Activated CD4-positive, CD25-positive, alpha-beta regulatory T cell treated with anti-CD3 and anti-CD28 coated beads, Interleukin-2, amount 50 U/mL, for 24 hours (primary cell): ENCODE measurements at places on chromosomes 4 and X.

- no peak for ATAC-seq
These were observed 107.0 kb downstream of the CPZ start for GRCh38 chr4:8699479-8700145.

DNA sequence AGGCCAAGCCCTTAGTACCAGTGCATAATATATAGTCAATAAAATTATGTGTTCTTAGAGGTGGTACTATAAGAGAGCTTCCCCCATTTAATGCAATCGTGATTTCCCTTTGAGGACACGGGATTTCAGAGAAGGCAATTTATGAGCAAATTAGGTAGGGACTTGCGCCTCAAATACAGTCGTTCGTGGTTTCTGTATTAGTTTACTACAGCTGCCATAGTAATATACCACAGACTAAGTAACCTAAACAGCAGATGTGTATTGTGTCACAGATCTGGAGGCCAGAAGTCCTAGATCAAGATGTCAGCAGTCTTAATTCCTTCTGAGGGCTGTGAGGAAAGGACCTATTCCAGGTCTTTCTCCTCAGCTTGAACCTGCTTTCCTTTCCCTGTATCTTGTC is 1.5 kb upstream of the PUDP start:
- ATAC-seq = no peak

- no peak for ATAC-seq
These were observed 4.0 kb downstream of the CDKN2AIP start for GRCh38 chr4:183448436-183448835.

DNA sequence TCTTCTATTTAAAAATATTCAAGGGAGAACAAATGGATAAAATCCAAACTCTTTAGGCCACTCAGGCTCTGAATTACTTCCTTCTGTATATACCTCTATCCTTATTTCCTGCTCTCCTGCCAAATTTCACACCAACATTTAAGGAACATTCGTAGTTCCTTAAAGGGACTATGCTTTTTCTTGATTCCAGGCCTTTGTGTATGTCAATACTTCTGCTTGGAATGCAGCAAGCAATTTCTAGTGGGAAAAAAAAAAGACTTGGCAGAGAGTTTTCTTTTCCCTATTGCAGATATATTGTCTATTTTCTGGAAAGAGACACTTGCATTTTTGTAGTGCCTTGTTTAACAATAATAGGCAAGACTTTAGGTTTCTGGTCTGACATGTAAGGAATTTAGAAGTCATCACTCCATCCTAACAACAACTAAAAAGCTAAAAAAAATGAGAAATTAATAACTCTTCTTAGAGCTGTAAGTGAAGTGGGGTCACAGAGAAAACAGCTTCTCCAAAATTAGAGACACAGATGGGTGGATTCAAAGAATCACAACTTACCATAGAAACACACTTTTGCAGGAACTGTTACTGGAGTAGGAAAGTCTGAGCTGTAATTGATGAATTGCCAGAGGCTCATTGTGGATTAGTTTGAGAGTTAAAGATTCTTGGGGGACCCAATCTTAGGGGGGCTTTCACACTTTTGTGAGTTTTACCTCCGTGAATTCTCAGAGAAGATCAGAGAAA is 2.1 kb upstream of the ADH5 start:
- no peak for ATAC-seq

GRCh38 chrX:49704691-49705404 is 9.1 kb upstream of the PAGE1 start:
- ATAC-seq = no peak

- no peak for ATAC-seq
These were observed 976.2 kb downstream of the RAB28 start for GRCh38 chr4:12507868-12508481.

GRCh38 chr4:169220854-169221411 is 49.8 kb downstream of the SH3RF1 start:
- ATAC-seq = no peak

GRCh38 chr4:94959307-94959706 is 201.6 kb downstream of the BMPR1B start:
- ATAC-seq = no peak

DNA sequence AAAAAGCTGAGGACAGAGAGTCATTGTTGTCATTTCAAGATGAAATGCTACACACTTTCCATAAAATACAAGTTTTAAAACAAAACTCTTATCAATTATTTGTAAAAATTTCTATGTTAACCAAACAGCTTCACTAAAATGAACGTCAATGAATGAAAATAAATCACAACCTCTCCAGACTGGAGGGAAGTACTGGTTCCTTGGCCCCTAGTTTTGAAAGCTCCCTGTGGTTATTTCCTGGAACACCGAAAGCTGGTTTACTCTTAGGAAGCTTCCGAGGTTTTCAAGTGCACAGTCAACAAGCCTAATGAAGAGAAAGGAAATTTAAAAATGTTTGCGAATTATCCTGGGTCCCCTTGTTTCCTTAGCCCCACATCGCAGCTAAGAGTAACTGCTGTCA is 191.1 kb upstream of the TTC29 start:
- ATAC-seq = no peak

DNA sequence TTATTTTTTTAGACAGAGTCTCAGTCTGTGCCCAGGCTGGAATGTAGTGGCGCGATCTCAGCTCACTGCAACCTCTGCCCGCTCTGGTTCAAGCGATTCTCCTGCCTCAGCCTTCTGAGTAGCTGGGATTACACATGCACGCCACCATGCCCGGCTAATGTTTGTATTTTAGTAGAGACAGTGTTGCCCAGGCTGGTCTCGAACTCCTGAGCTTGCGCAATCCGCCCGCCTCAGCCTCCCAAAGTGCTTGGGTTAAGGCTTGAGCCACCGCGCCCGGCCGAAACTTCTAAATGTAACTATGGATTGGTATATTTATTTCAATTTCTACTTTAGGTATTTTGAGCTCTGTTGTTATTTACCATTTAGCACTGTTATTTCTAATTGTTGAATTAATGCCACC is 79.4 kb downstream of the FAM193A start:
- ATAC-seq = no peak
